ENCODE measurements at places on chromosomes 2 and 18.
A peak's percentile ranks its signal among the peaks of the same experiment; 100 is the strongest.

GRCh38 chr2:21590026-21590690 lies 466.4 kb downstream of the TDRD15 start:
- no peak for DNase-seq

DNA sequence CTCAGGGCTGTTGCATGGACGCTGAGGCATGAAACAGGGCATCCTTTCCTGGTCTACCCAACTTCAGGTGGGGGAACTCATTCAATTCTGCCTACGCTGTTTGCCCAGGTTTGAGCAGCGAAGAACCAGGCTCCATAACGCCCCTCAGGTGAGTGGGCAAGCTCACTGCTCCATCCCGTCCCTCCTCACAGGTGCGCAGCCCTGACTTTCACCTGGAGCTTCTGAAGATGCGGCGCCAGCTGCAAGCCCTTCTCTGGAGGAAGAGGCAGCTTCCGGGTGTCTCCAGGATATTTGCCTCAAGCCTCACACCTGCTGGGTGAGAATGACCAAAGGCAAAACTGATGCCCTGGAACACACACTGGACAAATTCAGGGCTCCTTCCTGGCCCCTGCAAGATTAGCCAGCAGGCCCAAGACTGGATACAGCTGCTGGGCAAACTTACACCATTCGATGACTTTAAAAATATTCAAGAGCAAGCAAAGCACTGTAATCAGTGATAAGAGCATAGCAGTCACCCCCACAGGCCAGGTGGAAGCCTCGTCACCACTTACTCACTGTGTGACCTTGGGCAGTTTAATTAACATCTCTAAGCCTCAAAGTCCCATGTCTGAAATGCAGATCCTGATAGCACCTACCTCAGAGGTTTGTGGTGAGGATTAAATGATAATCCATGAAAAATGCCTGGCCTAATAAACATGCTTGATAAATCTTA lies 97.7 kb downstream of the GYPC start:
- no peak for DNase-seq

- DNase-seq, result no peak
These were observed 206.8 kb downstream of the VAPA start for GRCh38 chr18:10120622-10121021.

DNA sequence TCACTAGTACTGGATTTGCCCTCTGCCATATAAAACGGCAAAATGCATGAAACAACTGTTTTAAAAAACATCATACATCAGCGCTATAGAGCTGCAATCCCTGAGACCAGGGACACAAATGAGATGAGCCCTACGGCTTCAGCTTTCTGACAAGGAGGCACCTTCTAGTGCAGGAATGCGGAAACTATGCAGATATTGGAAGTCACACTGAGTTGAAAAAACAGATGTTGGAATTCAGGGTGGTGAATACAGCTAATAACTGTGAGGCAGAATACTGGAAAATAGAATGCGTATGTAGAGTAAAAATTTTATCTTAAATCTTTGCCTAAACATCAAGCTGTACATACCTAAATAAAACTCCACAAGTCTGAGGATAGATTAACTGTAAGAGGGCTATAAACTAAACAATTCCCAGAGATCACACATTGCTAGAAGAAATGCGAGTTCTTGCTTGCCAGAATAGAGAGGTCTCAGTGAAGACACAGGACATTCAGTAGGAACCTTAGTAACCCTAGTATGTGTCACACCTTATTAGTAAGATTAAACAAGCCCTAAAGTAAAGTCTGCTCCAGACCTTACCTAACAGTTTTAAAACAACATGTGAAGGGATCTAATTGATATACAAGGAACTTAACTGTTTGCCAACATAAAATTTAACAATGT lies 541.4 kb upstream of the DDX18 start:
- no peak for DNase-seq

GRCh38 chr2:233223059-233223894 lies 28.2 kb upstream of the ATG16L1 start:
- no peak for DNase-seq

- no peak for DNase-seq
These were observed 9.7 kb upstream of the EN1 start for GRCh38 chr2:118856978-118857676.

DNA sequence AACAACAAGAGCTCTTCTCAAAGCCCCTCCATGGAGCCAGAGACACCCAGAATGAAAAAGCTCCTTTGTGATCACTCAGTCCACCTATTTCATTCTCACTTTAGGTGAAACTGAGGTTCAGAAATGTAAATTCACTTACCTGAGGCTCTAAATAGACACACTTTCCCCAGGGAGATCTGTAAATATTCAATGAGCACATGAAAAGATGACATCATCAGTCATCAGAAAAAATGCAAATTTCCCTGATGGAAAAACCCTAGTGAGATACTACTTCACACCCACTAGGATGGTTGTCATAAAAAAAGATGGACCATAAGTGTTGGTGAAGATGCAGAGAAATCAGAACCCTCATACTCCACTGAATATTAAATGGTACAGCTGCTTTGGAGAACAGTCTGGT lies 339.2 kb downstream of the EN1 start:
- no peak for DNase-seq

DNA sequence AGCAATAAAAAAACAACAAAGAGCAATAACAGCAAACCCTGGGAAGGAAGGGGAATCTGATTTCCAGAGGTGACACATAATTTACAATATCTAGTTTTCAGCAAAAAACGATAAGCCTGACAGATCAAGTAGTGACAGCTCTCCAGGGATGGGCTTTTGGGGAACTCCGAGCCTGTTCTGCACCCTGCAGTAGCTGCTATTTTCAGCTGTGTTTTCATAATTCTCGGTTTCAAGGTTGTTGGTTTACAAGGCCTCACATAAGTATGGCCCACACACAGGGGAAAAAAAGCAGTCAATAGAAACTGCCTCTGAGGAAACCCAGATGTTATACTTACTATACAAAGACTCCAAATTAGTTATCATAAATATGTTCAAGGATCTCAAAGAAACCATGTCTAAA lies 67.7 kb upstream of the CTLA4 start:
- DNase-seq, result no peak

DNA sequence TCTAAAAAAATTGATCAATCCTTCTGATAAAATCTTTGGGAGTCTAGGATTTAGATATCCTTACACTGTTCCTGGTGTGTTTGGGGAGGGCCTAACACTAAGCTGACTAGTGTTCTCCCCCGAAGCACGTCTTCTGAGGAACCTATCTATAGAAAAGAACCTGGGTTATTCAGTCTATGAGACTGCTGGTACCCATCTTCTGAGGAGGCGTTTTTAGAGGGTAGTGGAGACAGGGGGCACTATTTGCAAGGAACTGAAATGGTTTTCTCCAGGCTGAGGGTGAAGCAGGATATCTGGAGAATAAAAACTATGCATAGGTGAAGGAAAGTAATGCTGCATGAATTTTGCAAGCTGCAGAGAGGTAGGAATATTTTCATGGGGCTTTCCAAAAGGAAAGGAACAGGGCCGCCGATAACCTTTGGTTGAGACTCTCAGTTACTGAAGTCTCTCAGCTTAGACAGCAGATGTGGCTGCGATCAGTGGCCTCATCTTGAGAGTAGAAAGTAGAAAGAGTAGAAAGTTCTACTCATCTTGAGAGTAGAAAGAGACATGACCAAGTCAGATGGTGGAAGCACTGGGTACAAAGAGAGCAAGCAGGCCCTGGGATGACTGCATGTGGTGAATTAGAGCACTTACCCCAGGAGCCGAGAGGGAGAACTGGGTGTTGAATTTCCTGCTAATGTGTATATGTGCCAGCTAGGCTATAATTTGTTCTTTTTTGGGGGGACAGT lies 31.8 kb upstream of the KCNE4 start:
- DNase-seq, result no peak

- peak; percentile 55 for DNase-seq
These were observed 133.5 kb upstream of the HAAO start for GRCh38 chr2:42925742-42926433.

DNA sequence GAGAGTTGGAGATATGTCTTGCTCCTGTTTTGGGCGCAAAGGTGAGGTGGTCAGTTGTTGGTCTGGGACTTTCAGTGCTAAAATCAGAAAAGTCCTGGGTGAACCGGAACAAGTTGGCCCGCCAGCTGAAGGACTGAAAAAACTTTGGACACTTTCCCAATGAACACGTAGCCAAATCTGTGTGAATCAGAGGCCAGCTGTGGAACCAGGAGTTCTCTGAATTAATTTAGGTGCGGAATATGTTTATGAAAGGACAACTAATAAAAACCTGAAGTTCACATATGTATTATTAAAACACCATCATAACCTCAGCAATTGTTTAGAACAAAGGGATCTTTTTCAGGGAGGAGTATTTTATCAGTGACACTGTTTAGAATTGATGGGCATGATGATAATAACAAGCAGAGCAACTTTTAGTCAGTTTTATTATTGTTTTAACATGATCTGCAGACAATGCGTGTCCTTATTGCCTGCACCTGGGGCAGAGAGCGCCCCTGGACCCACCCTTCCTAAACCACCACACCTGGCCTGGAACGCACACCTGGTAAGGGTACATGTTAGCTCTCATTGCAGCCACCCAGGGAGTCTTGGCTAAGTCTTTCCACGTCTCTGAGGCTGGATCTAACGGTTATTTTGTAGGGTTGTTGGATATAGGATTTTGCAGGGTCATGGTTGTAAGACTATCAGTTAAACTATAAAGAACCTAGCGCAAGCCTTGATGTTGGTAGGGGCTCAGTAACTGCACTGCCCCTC lies 9.9 kb upstream of the ODC1 start:
- DNase-seq, result peak; percentile 75

GRCh38 chr18:13136056-13136903 lies 82.3 kb upstream of the LDLRAD4 start:
- peak; percentile 11 for DNase-seq

GRCh38 chr2:28624793-28625701 lies 126.6 kb upstream of the PPP1CB start:
- peak; percentile 53 for DNase-seq

DNA sequence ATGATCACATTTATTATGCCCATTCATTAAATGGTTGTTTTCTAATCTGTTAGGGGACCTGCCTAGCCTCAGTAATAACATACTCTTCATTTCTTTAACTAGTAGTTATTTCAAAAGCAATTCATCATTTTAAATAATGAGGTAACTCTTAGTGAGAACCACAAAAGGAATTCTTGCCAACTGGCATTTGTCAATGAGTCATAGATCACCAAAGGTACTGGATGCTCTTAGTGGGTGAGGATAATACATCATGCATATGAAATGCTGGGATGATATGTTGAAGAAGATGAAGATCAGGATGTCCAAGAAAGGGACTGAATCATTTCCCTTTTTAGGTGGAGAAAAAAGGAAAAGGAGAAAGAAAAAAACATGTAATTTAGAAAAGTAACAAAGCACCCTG lies 826.2 kb upstream of the DDX18 start:
- no peak for DNase-seq

DNA sequence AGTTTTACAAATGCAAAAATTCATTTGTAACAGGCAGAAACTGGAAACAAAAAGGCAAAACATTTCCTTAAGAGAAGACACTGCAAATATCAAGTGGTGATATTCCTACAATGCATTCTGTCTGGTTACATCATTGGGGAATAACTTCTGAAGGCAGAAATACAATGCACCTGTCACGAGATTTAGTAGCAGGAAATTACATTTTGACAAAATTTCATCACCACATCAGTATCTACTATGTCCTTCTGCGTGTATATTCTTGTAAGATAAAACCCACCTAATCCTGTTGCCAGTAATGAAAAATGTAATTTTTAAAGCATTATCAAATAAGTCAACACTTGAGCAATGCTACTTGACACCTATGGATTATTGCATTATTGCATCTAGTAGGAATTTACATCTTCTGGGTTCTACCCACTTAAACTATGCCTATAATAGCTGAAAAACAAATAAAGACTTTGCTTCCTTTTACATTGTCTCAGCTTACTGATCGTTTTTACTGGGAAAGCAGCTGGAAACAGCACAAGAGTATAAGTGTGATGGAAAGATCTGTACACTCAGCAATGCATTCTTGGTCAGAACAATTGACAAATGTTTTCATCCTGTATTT lies 59.5 kb downstream of the IRS1 start:
- no peak for DNase-seq

DNA sequence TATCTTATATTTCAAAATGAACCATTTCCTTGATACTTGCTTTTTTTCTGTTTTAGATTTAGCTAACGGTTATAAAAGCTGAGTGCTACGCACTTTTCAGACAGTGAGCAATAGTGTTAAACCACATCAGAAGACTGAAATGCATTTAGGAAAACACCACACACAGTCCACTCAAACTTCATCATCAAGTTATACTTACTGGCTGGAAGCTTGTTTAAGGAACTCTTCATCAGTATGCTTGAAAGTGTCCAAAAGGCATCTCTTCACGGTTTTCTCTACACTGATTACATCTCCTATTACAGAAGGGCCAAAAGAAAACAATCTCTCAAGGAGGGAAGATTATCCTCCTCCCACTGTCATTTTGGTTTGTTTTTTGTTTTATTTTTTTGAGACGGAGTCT lies 19.7 kb downstream of the ILKAP start:
- no peak for DNase-seq

DNA sequence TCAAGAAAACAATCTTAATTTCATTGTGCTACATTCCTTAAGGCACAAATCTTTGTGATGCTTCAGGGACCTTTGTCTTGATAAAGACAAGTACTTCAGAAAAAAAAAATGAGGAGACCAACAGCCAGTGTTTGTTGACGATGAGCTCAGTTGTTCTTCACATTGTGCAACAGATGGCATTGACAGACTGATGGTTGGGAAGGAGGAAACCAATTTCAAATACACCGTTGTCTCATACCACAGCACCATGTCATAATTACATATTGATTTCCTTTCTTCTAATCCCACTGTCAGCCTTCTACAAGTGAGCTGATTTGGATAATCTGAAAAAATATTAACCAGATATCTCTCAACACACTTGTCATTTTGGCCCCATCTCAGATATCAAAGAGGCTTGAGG lies 53.7 kb upstream of the GRB14 start:
- no peak for DNase-seq

DNA sequence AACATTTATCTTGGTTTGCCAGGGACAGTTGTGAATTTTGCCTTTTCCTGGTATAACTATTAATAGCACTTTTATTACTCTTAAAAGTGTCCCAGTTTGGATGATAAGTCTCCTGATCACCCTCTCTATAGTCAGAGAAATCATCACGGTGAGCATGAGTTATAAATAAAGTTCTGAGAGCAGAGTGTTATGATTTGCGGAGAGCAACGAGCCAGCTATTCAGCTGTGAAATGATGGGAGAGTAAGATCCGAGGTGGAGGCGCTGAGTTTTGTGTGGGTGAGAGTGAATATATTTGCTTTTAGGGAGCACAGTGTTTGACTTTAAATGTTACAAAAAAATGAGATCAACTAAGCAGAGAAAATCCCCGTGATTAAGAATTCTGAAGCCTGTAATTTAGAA lies 179.6 kb downstream of the DSC3 start:
- DNase-seq, result no peak

DNA sequence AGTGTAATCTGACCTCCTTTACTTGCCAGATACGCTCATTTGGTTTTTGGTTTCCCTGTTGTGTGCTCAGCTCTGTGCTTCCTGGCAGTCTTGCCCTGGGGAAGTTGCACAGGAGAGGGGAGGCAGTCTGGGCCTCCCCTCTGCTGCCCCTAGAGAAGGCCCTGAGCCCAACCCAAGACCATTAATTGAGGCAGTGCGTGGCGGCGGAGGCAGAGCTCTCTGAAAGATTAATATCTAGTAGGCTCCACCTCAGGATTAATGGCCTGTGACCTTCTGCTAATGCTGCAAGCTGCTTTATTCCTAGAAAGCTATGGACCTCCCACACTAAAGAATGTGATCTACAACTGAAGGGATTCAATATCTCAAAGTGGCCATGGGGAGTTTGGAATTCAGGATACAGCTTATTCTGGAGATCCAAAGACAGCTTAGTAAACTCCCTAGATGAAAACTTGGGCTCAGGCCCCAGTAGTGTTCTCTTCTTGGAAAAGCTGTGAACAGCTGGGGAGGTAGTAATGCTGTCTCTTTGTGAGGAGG lies 41.4 kb upstream of the MAPRE2 start:
- no peak for DNase-seq

Measured in cardiac fibroblast (primary cell).